ENCODE measurements at places on chromosomes 6 and 20.

DNA sequence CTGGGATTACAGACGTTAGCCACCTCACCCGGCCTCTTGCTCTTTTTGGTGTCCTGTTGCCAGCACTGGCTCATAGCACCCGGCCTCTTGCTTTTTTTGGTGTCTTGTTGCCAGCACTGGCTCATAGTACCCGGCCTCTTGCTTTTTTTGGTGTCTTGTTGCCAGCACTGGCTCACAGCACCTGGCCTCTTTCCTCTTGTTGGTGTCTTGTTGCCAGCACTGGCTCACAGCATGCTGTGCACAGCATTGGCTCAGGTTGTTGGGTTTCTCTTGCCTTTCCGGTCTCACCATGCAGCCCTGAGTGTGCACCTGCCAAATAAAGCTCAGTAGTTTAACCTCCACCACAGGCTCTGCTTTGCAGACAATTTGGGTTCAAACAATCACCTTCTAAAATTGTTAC lies 208.2 kb downstream of the THBS2 start:
- no peak for DNase-seq

DNA sequence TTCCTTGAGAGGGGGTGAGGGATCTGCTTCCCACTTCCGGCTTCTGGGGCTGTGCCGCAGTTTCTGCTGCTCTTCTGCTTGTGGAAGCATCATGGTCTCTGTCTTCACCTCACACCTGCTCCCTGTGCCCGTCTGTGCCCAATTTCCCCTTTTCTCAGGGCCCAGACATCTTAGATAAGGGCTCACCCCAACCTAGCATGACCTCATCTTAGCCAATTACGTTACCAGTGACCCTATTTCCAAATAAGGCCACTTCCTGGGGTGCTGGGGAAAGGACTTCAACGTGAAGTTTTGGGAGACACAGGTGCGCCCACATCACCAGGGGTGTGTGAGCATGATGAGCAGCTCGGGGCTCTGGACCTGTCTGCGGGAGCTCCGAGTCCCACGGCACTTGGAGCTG lies 20.7 kb upstream of the RBBP8NL start:
- no peak for DNase-seq

DNA sequence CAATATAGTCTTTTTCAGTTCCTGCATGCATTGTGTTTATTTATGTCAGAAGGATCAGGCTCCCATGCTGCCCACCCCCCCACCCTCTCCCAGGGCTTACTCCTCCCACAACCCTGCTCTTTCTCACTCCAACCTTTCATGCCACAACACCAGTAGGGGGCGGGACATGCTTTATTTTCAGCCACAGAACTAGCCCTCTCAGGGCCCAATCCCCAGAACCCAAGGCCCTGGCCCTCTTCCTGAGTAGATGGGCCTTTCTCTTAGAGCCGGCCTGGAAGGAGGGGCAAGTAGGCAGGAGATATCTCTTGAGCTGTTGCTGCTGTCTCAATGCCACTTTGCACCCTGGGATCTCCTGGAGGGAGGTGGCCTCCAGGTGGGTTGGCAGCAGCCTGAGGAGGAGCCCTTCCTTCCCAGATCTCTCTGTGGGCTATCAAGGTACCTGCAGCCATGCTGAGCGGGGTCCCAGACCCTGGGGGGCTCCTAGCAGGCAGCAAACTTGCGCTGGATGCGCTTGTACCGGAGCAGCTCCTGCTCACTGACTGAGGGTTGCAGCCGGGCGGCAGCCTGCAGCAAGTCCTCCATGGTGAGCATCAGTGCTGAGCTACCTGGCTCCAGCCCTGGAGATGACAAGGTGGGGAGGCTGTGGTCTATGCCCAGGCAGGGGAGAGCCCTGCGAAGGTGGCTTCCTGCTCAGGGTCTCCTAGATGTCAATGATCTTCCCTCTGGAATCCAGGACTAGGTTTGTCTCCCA lies 3.5 kb downstream of the GNMT start:
- no peak for DNase-seq

DNA sequence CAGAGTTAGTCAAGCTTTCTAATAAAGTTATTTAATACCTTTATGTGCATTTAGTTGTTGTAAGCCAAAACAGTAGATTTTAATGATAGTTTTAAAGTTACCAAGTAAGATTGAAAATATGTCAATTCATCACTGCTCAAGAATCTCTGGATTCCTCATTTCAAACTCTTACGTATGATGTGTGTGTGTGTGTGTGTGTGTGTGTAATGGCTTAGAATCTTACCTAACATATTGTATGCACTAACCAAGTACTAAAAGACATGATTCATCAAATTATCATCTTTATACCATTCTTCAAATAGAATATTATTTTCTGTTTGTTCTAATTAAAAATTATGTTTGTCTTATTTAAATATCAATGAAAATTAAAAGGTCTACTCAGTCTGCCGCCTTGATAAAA lies 41.5 kb upstream of the ZNF337 start:
- DNase-seq, result peak; percentile 10

GRCh38 chr6:72946774-72947173 lies 278.5 kb downstream of the KHDC1L start:
- DNase-seq, result no peak

GRCh38 chr6:98526465-98526864 lies 307.9 kb upstream of the POU3F2 start:
- no peak for DNase-seq

DNA sequence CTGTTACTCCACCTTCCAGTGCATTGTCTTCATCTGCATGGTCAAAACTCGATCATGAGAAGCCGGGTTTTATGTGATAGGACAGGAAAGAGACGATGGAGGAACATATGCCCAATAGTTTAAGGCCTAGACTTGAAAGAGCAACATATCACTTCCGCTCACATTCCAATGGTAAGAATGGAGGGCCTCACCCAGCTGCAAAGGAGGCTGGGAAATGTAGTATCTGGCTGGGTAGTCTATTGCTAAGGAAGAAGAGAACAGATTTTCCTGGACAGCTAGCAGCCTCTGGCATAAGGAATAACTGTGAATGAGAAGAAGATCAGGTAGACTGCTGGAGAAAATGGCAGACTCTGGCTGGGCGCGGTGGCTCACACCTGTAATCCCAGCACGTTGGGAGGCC lies 19.2 kb downstream of the FITM2 start:
- DNase-seq, result no peak

DNA sequence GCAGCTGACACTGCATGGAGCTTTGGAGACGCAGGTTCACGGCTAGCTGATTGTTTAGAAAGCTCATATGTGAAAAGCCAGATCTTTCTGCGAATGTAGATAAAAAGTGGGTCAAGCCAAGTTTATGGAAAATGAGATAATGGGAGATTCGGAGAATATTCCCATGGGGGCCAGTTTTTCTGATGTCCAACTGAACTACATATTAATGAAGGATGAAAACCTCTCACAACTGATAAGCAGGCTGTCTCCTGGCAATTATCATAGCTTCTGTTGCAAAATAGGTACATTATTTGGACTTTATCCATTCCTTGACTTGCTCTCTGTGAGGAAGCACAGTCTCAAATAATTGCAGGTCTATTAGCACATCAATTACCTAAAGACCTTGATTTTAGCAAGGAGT lies 21.1 kb downstream of the HDGFL1 start:
- no peak for DNase-seq

- no peak for DNase-seq
Observed at GRCh38 chr6:76843054-76843822, 620.1 kb downstream of the HTR1B start.

- no peak for DNase-seq
Observed at GRCh38 chr6:108744996-108745395, 103.2 kb upstream of the ARMC2 start.

GRCh38 chr20:37315021-37315451 lies 25.6 kb downstream of the MANBAL start:
- no peak for DNase-seq

DNA sequence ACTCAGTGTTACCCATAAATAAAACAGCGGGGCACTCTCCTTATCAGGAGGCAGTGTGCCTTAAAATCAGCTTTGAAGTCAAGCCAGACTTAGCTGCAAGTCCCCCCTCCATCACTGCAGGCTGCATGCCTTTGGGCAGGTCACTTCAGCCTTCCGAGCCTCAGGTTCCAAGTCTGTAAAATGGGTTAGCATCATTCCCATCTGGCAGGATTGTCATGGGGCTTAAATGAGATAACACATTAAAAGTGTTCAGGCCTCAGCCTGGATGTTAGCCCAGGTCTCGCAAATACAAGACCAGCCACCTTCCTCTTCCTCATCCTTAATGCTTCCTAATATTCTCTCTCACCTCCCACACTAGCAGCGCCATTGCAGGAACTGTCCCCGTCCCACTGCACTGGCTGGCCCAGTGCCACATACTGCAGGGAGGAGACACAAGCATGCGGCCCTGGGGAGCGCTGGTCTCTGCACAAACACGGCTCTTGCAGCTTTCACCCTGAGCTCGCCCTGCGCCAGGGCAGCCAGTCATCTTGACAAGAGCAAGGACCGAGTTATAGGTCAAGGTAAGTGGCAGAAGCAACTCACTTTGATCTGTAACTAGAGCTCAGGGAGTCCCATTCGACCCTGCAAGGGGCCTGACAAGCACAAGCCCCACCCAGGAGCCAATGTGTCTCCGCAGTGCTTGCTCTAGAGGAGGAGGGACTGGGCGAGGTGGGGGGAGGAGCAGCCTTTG lies 564.6 kb upstream of the AGPAT4 start:
- no peak for DNase-seq

DNA sequence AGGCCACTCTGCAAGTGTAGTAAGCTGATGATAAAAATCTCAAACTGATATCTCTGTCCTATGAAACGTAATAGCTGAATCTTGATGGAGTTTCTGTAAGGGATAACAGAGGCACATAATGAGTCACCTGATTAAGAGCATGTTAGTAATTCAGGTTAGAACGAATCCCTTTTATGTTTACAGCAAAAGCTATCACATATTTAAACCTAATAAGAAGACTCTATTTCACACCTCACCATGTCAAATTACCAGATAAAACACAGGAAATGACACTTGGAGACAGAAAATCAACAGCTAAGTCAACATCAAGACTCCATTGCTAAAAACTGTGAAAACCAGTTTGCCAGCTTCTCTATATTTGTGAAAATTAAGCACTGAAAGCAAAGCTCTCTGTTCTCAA lies 11.8 kb downstream of the CST7 start:
- DNase-seq, result no peak

DNA sequence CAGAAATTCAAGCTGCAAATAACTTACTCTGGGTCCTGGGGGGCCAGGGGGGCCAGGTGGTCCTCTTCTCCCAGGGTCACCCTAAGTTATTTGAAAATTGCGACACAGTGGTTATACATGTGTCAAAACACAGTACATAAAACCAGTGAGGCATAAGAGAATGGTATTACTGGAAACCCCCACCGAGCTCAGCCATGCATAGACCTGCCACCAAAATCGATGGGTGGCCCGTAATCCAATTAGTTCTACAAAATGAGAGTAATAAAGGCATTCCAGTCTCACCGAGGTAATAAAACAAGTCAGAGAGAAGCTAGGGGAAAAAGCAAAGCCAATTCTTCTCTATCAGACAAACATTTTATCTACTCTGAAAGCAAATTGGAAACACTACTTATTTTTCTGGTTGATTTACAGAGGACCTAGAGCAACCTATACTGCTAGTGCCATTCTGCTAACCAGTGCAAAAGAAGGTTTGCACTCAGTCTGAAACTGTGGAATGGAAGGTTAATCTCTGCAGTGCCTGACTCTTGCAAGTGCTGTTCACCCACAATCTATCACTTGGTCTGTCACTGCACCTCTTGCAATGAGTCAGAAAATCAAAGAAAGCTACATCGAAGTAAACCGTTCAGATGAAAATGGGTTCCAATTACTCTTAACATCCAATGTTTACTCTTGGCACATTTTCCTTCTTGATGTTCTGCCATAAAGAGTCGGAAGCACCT lies 32.4 kb downstream of the COL9A1 start:
- no peak for DNase-seq

- no peak for DNase-seq
Observed at GRCh38 chr6:52696418-52696817, 25.5 kb downstream of the TMEM14A start.

GRCh38 chr6:50288881-50289280 lies 239.2 kb upstream of the DEFB112 start:
- peak; percentile 19 for DNase-seq

GRCh38 chr20:51125780-51126179 lies 102.9 kb upstream of the KCNG1 start:
- no peak for DNase-seq

DNA sequence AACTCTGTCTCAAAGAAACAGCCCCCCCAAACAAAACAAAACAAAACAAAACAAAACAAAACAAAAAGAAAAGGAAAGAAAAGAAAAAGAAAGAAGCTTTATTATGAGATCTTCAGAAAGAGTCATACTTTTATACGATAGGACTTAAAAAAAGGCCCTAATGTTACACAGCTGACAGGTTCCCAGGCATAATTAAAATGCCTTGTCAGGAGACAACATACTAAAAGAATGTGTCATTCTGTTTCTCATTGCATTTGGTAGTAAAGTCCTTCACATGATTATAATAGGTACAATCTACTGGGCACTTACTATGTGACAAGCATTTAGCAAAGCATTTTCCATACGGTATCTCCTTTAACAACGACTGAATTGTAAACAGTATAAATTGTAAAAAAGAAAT lies 36.4 kb upstream of the RPN2 start:
- DNase-seq, result peak; percentile 28

DNA sequence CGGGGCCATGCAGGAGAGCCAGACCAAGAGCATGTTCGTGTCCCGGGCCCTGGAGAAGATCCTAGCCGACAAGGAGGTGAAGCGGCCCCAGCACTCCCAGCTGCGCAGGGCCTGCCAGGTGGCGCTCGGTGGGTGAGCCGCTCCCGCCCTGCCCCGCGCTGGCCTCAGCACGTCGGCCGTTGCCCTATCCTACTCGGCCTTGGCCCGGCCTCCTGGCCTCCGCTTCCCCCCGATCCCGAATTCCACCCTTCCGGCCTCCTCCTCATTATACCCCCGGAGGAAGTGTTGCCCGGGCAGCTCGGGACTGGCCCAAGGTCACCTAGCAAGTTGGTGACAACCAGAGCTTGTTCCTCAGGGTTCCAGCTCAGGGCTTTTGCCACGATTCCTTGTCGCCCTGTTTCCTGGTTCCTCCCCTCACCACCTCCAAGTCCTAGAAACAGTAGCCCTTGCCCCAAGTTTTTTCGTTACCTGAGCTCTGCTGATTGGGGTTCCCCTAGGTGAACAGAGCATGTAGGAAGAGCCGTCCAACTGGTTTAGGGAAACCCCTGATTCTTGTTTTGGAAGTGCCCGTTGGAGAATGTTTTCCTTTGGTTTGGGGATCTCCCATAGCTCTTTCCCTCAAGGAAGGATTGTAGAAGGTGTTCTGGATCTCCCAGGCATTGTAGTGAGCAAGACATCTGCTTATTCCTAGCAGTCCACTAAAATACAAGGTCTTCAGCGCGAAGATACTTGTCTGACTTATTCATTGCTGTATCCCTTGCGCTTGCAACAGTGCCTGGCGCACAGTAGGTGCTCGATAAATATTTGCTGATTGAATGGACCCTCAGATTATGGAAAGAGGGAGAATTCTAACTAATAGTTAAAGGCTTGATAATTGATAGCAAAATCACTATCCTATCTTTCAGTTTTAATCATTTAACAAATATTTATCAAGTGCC lies 641 bp downstream of the ARFGEF2 start:
- no peak for DNase-seq

- no peak for DNase-seq
Observed at GRCh38 chr6:113488812-113489685, 368.1 kb upstream of the MARCKS start.

GRCh38 chr6:122389704-122390372 lies 9.6 kb upstream of the HSF2 start:
- DNase-seq, result no peak

All from GM04504 (cell line).